ENCODE measurements at places on chromosomes 4 and X.

GRCh38 chr4:118746251-118746919 lies 61.2 kb downstream of the METTL14 start:
- no peak for DNase-seq

DNA sequence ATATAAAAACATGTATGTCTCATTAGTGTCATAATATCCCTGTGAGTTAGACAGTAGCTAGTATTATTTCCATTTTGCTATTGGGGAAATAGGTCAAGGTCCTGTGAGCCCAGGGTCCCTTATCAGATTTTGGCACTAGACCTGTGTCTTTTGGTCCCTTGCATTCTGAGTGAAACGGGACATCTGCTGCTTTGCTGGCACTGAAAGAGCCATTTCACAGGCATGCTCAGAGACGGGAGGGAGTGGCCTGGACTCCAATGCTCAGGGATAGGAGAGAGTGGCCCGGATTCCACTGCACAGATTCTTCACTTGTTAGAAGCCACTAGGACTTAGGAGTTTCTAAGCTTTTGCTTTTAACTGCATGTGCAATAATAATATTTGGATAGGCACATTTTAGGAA lies 177.2 kb downstream of the TSPAN5 start:
- no peak for DNase-seq

DNA sequence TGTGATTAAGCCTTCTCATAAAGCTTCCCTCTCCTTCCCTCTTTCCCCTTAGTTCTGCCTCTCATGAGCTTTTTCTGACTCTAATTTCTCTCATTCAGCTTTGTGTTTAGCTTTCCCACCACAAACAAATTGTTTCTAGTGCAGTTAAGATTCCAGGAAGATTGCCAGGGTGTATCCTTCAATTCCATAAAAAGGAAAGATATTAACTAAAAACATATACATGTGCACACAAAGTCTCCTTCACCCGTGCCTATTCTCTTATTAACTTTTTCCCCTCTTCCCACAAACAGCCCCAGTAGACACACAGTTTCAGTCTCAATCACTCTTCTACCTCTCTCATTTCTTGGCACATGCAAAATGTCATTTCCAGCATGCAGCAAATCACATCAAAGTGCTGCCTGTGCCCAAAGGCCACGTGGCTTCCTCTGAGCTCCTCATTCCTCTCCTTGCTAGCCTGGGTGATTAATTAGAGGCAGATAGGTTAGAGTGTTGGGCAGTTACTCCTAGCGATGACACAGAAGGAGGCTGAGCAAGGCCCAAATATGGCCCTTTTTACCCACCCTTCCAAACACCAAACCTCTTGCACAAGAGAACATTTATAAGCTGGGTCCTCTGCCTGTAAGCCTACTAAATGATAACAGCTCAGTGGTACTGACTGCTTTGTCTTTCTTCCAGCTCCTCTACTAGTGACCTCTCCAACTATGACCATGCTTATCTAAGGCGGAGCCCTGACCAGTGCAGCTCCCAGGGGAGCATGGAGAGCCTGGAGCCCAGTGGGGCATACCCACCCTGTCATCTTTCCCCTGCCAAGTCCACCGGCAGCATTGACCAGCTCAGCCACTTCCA lies 159.6 kb downstream of the SOWAHB start:
- DNase-seq, result no peak

- DNase-seq, result no peak
Measured at GRCh38 chr4:88211473-88212252, 53.2 kb upstream of the ABCG2 start.

DNA sequence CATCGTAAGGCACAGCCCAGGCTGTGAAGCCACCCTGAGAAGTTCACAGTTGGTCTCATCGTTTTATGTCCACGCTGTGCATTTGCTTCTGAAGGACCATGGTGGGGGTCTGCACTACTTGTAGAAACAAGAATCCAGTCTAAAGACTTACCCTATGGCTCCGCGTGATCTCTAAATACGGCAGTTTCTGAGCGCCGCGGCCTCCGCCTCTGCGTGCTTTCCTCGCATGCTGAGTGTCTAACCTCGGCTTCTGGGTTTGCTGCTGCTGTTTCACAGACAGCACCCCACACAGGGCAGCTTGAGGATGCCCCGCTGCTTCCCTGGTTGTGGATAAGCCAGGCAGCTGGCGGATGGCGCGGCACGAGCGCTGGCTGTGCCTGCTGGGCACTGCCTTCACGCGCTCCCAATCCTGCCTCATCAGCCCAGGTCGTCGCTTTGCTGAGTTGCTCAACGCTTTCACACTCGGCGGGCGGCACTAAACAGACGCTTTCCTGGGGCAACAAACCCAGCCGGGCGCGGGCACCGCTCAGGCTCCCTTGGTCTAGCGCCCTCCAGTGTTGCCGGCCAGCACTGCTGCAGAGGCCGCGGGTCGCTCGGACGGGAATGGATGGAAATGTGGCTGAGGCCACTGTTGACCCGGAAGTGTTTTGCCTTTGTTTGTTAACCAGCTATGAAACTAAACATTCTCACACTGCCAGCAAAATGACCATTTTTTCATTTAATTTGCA lies 39.2 kb downstream of the FGFRL1 start:
- no peak for DNase-seq

GRCh38 chr4:7227008-7227407 lies 34.7 kb downstream of the SORCS2 start:
- DNase-seq, result no peak

DNA sequence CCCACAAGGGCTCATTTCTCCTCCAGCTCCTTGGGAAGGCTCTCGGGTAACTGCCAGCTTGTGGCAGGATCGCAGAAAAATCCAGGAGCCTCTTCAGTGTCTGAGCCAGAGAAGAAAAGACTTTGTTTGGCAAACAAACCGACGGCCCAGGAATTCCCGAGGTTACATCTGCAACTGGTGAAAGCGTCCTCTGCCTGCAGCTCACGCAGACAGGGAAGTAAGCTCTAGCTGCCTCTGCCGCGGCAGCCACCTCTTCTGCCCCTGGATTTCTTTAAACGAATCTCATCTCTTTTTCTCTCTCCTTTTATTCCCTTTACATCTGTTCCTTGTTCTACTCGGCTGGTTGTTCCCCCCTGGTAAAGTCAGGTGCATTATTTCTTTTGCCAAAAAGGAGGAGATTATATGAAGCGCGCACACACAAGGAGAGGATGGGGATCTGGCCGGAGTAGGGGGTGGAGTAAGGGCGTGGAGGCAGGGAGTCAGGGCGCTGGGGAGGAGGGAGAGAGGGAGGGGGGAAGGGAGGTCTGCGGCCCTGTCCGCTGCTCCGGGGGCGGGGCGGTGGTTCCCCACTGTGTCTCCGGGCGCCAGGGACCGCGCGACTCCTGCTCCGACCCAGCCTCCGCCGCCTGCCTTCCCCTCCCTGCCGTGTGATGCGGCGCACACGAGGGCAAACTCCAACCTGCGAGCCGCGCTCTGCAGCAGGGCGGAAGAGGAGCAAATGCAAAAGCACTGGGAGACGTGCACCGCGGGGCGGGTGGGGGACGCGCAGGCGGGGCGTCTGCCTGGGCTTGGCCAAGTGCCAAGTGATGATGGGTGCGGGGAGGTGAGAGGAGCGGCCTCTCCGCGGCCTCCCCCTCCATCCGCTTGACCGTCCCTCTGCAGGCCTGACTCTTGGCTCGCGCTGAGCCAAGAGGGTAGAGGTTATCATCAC lies at the start of gene DCHS2:
DCHS2 (minus strand) TSS at position 459 of the 931 bp plus-strand sequence; CDS start at position 15, 444 bp downstream.
- DNase-seq, result no peak
